ENCODE measurements at places on chromosomes 2 and 18.
A peak's percentile ranks its signal among the peaks of the same experiment; 100 is the strongest.

DNA sequence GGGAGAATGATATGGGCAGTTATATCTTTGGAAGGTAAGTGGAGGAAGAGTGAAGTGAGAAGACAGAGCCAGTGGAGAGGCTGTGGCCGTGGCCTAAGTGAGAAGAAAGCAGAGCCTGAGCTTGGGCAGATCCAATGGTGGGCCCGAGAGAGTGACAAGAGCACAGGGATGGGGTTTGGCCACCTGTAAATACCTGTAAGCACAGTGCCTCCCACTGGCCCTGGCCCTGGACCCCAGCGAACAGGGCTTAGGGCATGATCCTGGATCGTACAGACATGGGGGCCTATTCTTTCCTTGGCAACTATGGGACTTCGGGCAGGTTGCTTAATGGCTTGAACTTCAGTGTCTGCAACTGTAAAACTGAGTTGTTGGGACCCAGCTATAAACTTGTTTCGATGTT is 44.1 kb downstream of the MTCL1 start:
- DNase-seq: no peak

DNA sequence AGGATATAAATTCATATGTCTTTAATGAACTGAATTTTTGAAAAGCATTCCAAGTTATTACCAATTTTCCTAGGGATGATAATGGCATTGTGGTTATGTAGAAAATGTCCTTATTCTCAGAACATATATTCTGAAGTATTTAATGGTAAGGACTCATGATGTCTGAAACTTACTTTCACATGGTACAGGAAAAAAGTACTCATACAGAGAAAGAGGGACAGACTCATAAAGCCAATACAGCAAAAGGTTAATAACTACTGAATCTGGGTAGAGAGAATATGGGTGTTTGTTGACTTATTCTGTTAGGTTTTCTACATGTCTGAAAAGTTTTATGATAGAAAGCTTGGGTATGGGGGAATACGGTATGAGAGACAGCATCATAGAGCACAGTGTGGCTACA is 84.3 kb upstream of the SERTAD2 start:
- no peak for DNase-seq

DNA sequence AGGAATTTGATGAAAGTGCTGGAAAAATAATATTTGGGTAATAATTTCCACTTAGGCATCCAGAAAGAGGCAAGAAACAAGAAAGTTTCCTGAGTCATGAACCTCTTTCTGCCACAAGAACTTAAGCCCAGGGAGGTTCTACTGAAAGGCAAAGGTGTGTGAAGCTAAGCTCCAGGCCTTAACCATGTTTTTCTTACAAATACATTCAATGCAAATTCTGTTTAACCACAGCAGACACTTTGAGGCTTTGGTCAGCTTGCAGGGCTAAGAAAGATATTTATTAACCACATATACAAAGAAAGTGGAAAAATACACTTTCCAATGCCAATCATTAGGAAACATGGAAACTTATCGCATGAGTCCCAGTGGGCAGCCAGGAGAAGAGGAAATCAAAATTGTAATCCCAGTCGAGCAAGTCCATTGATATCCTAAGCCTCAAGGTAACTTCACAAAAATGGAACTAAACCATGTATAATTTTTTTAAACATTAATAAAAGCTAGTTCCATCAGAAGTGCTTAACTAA is 68.3 kb downstream of the PIEZO2 start:
- no peak for DNase-seq

DNA sequence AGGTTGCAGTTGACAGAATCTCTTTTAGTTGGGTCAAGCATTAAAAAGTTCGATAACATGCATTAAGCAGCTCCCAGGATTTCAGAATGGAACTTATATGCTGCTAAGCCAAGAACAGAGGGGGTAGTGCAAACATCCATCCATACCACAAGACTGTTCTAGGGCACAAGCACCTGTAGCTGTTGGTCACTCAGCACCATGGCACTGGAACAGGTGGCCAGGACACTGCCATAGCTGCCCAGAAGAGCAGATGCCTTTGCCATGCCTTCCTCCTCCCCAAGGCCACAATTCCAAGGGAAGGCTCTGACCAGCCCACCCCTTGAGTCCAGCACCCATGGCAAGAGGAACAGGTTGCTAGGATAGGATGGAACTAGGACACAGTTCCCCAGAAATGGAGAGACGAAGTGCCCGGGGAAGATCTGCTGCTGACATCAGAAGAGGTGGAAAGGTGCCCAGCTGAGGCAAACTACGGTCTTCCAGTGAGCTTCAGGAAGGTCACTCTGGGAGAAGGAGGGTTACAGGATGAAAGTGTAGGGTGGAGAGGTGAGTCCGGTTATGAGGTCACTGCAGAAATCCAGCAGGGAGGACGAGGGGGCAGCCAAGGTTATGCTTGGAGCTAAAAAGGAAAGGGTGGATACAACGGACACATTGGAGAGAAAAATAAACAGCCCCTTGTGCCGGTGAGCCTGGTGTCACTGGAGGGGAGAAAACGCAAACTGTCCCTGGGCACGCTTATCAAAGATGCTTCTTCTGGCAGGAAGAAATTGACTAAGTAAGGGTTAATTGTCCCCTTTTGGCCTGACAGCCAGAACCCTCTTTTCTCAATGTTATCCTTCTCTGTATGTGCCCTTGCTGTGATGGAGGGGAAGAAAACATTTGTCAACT is 41.9 kb downstream of the C1QL2 start:
- DNase-seq: no peak

GRCh38 chr2:112835061-112835501 is 1.5 kb downstream of the IL1B start:
- no peak for DNase-seq

DNA sequence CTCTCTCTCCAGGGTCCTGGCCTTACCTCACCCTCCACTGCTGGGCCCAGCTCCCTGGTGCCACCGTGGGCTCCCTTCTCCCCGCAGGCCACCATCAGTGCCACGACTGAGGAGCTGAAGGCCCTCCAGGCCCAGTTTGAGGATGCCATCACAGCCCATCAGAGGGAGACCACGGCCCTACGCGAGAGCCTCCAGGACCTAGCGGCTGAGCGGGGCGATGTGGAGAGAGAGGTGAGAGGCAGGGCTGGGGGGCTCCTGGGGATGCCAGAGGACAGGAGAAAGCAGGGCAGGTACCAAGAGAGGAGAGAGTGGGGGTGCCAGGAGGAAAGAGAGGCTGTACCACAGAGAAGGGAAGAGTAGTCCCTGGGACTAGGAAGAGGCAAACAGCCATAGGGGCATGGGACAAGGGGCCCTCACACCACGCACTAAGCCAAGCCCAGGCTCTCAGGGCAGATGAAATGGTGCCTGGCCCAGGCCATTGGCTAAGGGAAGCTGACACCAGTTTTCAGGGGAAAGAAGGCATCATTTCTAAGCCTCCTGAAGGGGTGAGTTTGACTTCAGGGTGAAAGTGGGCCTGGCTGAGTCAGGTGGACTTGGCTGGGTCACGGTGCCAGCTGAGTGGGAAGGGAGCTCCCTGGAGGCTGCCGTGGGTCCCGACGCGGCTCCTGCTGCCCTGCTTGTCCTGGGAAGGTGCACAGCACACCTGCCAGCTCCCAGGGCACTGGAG is 39.0 kb upstream of the SNED1 start:
- DNase-seq: no peak

GRCh38 chr2:69509011-69509749 is 71.9 kb upstream of the NFU1 start:
- DNase-seq: peak; percentile 18

GRCh38 chr2:72138011-72138881 is 9.4 kb downstream of the CYP26B1 start:
- peak; percentile 18 for DNase-seq

- peak; percentile 49 for DNase-seq
These were observed 15.3 kb downstream of the CROCC2 start for GRCh38 chr2:240921311-240921994.

Data from left ventricle myocardium inferior (tissue), 1 donor.